Mucosa of gallbladder (tissue), 1 donor: ENCODE measurements at places on chromosomes 7 and 10. TPM values are rescaled to one million over a fixed set of nuclear protein-coding genes. Genes with fewer than 3 reads are reported as not detected.

AMZ1 gene
- 0.35 TPM for total RNA-seq

EGFR gene
- total RNA-seq: 87.3 TPM

IQCE gene
- total RNA-seq: 36.1 TPM

GPNMB gene
- 72.4 TPM for total RNA-seq

CYP2C9 gene
- total RNA-seq: 125 TPM

ZNF398 gene
- 15.3 TPM for total RNA-seq

DNA sequence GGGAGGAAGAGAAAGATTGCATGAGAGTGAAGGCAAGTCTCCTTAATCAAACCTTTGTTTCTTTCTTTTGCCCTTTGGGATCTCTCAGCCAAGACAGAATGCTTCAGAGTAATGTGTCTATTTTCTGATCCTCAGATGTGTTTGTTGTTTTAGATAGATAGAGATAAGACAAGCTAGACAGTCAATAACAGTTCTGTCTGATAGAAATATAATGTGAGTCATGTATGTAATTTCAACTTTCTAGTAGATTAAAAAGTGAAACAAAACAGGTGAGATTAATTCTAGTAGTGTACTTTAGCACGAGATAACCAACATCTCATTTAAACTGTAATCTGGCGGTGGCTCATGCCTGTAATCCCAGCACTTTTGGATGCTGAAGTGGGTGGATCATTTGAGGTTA, 159.2 kb downstream of the GATA3 start:
- no peak for DNase-seq

DNA sequence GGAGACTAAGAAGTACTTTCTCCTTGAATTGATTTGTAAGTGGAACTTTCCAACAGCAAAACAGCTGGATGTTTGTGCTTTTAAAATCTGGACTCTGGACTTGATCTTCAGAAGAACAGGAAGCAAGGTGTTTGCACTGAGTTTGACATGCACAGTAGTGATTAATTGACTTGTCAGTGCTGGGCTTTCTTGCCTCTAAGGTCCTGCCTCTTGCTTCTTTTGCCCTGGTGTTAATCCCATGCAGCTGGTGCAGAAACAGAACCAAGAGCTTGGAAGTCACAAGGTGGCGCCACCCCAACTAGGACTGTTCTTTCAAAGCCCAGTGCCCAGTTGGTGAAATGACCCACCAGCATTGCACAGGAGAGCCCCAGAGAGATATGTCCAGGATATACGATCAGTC, 66.8 kb upstream of the SEPHS1 start:
- DNase-seq: peak; percentile 73

DNA sequence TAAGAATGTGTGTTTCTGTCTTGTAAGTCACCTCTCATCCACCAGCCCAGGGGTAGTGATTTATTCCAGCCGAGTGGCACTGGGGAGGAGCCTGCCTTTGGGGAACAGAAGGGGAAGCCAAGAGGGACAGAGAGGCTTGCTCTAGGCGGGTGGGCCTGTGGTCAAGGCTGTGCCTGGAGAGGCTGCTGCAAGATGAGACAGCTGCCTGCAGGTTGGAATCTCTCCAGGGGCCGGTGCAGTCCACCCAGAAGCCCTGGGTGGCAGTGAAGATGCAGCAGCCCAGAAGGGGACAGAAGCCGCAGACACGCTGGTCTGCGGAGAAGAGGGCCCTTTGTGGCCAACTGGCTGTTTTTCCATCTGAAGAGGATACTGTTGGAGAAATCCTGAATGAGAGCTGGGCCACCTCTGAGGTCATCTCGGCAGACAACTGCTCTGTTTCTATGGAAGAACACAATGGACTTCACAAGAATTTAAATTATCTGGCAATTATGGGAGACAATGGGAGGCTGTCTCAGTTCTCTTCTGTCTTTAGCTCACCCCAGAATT, 175.7 kb downstream of the GFRA1 start:
- DNase-seq: no peak

DNA sequence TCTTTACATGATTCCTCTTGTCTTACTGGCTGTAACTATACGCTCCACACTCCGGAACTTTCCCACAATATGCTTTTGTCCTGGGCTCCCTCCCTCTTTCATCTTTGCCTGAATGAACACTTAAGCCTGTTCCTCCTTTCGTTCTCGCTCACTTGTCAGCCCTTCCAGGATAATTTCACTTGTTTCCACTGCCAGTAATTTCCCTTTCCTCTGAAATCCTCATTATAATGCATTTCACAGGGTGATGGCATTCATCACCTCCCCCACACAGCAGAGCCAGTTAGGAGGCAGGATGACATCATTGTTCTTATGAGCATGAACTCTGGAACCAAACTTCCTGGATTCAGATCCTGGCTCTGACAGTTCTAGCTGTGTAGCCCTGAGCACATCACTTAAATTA, 372.6 kb downstream of the GPR158 start:
- DNase-seq: no peak

DNA sequence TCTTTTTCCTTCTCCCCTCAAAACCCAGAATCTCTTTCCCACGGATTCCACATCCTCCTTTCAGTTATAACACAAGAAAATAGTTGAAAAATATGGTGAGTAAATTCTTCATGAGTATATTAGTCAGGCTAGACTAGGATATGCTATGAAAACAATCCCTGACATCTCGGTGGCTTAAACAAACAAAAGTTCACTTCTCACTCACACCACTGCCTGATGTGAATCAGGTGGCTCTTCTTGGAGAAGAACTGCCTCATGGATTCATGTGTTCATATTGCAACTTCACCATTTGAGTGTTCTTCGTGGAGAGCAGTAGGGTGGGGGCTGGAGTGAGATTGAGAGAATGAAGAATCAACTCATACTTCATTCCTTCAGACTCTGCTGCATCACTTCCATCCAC, 204.1 kb downstream of the PHF14 start:
- DNase-seq: no peak

DNA sequence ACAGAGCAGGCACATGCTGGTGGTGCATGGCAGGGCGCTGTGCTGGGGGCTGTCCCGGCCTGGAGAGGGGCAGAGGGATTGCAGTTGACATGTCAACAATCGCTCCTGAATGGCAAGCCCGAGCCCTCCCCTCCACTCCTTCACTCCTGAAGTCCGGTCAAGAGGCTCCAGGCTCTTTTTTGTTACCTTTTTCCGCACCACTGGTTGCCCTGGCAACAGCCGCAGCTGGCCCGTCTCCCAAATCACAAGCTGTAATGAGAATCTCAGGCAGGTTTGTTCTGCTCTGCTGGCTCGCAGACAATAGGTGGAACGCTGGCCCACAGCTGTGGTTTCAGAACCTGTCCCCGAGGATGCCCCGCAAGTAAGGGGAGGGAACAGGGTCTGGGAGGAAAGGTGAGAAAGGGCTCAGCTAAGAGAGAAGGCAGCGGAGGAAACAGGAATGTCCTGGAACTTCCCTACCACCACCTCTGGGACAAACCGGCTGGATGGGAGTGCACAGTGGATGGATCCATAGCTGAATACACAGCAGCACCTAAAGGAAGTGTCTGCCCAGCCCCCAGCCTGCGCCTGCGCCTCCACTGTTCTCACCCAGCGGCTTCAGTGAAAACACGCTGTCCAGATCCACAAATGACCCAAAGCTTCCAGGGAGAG, 58.9 kb downstream of the CALML3 start:
- DNase-seq: peak; percentile 31

- DNase-seq: no peak
Observed at GRCh38 chr7:84914598-84914997, 272.3 kb downstream of the SEMA3D start.

DNA sequence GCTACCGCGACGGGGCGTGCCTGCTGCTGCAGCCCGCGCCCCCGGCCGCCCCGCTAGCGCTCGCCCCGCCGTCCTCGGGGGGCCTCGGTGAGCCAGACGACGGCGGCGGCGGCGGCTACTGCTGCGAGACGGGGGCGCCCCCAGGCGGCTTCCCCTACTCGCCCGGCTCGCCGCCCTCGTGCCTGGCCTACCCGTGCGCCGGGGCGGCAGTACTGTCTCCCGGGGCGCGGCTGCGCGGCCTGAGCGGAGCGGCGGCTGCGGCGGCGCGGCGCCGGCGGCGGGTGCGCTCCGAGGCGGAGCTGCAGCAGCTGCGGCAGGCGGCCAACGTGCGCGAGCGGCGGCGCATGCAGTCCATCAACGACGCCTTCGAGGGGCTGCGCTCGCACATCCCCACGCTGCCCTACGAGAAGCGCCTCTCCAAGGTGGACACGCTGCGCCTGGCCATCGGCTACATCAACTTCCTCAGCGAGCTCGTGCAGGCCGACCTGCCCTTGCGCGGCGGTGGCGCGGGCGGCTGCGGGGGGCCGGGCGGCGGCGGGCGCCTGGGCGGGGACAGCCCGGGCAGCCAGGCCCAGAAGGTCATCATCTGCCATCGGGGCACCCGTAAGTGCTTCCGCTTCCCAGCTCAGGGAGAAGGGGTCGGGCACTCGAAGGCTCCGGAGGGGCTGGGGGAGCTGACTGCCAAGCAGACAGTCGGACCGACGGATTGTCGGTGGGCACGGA, 761 bp downstream of the PTF1A start:
- DNase-seq: no peak

GRCh38 chr7:143436325-143436946, 6.8 kb upstream of the TAS2R60 start:
- DNase-seq: no peak

GRCh38 chr10:78805176-78805575, 263.6 kb upstream of the ZMIZ1 start:
- peak; percentile 60 for DNase-seq

DNA sequence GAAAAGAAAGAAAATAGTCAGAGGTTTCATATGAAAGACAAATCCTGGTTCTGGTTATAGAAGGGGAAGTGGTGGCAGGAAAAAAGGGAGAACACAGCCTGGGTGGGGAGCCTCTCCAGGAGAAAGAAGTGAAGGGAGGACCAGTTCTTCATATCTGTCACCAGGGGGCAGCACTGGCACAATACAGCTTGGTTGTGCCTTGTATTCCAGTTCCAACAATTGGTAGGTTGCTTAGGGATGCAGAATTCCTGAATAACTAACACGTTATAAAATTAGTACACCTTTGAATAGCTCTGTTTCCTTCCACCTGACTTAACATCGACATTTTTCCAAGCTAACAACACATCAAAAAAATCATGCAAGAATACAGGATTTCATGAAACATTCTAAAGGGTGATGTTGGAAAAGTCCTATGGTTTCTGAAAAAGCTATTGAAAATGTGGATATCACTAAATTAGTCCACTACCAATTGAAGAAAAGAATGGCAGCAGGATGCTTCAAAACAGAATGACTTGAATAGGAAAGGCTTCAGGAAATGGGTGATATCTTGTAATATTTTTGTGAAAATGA, 52.9 kb downstream of the CYP26A1 start:
- DNase-seq: no peak

GRCh38 chr7:20958572-20958971, 171.9 kb upstream of the SP8 start:
- DNase-seq: no peak

- DNase-seq: no peak
Observed at GRCh38 chr7:29459589-29459988, 104.0 kb upstream of the PRR15 start.

GRCh38 chr10:16953270-16953669, 136.0 kb upstream of the RSU1 start:
- DNase-seq: no peak

- no peak for DNase-seq
Observed at GRCh38 chr7:95960706-95961244, 188.4 kb downstream of the DYNC1I1 start.

DNA sequence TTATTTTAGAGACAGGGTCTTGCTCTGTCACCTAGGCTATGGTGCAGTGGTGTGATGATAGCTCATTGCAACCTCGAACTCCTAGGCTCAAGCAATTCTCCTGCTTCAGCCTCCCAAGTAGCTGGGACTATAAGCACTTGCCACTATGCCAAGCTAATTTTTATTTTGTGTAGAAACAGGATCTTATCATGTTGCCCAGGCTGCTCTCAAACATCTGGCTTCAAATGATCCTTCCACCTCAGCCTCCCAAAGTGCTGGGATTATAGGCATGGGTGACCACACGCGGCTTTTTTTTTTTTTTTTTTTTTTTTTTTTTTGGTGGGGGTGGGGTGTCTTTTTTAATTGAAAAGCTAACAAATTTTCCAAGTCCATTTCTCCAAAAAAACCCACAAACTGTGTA, 18.4 kb downstream of the HPS6 start:
- DNase-seq: no peak

GRCh38 chr7:41994036-41994745, 242.8 kb downstream of the GLI3 start:
- DNase-seq: no peak
